ENCODE measurements at places on chromosomes 12 and 14.

GRCh38 chr14:32597771-32598170 is 268.7 kb downstream of the AKAP6 start:
- H3K4me1 ChIP-seq, result peaks cover 9% of the 10 kb centered on the region
- H3K4me3 ChIP-seq, result no peak overlapping the region
- no peaks in the 10 kb centered on the region for H3K36me3 ChIP-seq
- no peak for DNase-seq
- no peaks in the 10 kb centered on the region for H3K27me3 ChIP-seq
- H3K27ac ChIP-seq, result no peak overlapping the region

DNA sequence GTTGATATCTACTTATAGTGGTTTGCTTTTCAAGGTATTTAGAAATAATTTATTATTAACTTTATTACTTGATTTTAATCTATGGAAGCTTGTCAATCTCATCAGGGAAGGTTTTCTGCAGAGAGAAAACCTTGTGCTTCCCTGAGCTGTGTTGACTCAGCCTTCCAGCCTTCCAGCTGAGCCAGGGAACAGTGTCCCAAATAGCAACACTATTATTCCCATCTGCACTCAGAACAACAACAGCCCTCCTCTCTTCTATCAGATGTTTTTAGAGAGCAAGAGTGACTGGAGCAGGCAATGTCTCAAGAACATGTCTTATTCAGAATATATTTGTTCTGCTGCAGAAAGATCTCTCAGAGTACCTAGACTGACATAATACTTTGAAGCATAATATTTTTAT is 389.9 kb upstream of the GARIN6 start:
- H3K27ac ChIP-seq, result no peak overlapping the region
- no peaks in the 10 kb centered on the region for H3K4me1 ChIP-seq
- H3K27me3 ChIP-seq, result no peaks in the 10 kb centered on the region
- no peak overlapping the region for H3K4me3 ChIP-seq

GRCh38 chr12:100234591-100235304 is 32.1 kb downstream of the DEPDC4 start:
- no peak overlapping the region for H3K27ac ChIP-seq
- H3K4me1 ChIP-seq, result no peaks in the 10 kb centered on the region
- no peaks in the 10 kb centered on the region for H3K27me3 ChIP-seq
- no peaks in the 10 kb centered on the region for H3K36me3 ChIP-seq
- H3K4me3 ChIP-seq, result no peak overlapping the region

DNA sequence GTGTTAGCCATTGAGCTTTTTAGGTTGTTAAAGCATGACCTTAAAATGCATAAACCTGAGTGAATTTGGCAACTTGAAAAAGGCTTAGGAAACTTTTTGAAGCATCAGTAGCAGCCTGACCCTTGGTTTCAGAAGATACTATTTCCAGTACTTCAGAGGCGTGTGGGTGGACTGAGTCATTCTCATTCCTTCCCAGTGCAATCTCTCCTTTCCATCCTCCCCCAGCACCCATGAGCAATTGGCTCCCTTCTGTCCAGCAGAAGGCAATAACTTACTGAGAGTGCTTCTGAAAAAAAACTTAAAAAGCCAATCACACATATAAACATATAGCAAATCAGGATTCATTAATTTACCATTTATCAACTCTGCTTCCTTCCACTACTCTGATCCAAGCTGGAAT is 299.3 kb upstream of the STXBP6 start:
- H3K36me3 ChIP-seq, result no peaks in the 10 kb centered on the region
- H3K4me1 ChIP-seq, result no peaks in the 10 kb centered on the region
- no peak for DNase-seq
- no peak overlapping the region for H3K27ac ChIP-seq

- no peaks in the 10 kb centered on the region for H3K4me1 ChIP-seq
- no peak overlapping the region for H3K27ac ChIP-seq
- H3K36me3 ChIP-seq, result no peaks in the 10 kb centered on the region
- no peak overlapping the region for H3K4me3 ChIP-seq
Observed at GRCh38 chr14:54299410-54300363, 97.1 kb upstream of the CDKN3 start.

DNA sequence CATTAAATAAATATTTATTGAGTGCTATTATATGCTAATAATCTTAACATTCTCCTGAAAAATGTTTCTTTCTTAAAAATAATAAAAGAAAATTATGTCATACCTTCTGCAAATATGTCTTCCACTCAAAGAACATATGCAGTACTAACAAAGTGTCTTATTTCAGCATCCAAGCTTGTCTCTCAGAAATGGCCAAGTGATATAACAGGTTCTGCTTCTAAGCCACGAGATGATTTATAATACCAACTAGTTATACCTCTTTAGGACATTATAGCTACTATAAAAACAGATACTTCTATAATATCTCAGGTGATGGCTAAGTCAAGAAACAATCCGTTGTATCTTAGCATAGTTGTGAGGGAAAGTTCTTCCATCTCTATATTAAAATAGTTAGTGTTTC is 128.1 kb upstream of the ARID2 start:
- no peak overlapping the region for H3K4me3 ChIP-seq
- no peak overlapping the region for H3K27ac ChIP-seq
- no peaks in the 10 kb centered on the region for H3K27me3 ChIP-seq
- no peaks in the 10 kb centered on the region for H3K36me3 ChIP-seq
- DNase-seq, result no peak

- H3K27me3 ChIP-seq, result no peaks in the 10 kb centered on the region
- DNase-seq, result no peak
- H3K36me3 ChIP-seq, result no peaks in the 10 kb centered on the region
- H3K4me3 ChIP-seq, result no peak overlapping the region
Observed at GRCh38 chr12:131333621-131334440, 377.1 kb upstream of the SFSWAP start.

DNA sequence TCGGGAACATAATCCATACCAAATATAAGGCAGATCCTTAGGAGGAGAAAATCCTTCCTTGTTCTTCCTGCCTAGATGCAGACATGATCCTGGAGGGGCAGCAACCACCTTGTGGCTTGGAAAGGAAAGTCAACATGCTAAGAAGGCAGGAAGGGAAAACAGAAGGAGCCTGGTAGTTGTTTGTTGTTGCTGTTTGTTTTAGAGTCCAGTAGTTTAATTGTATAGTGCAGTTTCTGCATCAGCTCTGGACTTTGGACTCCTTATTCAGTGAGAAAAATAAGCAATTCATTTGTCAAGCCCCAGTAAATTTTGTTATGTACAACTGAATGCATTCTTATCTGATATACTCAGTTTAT is 45.7 kb upstream of the APPL2 start:
- H3K4me1 ChIP-seq, result no peaks in the 10 kb centered on the region
- H3K36me3 ChIP-seq, result no peaks in the 10 kb centered on the region
- H3K27me3 ChIP-seq, result no peaks in the 10 kb centered on the region
- no peak overlapping the region for H3K27ac ChIP-seq

DNA sequence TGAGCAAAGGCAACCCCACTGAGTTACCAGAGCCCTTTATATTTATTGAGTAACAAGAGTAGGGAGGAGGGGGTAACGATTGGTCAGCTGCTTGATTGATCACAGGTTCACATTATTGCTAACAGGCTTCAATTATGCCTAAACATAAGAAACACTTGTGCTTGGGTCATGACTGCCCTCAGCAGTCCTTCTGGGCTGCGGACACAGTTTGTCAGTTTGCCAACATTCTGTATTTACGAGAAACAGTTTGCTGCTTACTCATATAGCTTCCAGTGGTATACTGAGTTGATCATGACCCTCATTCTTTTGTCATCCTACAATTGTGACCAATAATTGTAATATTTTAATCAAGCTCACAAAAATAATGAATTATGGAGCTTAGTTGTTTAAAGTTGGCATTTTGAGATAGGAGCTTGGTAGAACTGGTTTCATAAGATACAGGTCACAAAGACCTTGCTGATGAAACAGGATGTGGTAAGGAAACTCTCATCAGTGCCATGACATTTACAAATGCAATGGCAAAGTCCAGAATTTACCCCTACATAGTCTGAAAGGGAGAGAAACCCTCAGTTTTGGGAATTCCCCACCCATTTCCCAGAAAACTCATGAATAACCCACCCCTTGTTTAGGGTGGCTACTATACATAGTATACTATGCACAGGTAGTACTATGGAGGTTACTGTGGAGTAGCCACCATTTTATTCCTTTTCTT is 1421.0 kb upstream of the FLRT2 start:
- H3K27me3 ChIP-seq, result no peaks in the 10 kb centered on the region
- H3K4me1 ChIP-seq, result no peaks in the 10 kb centered on the region
- no peaks in the 10 kb centered on the region for H3K36me3 ChIP-seq
- no peak for DNase-seq
- H3K27ac ChIP-seq, result no peak overlapping the region

DNA sequence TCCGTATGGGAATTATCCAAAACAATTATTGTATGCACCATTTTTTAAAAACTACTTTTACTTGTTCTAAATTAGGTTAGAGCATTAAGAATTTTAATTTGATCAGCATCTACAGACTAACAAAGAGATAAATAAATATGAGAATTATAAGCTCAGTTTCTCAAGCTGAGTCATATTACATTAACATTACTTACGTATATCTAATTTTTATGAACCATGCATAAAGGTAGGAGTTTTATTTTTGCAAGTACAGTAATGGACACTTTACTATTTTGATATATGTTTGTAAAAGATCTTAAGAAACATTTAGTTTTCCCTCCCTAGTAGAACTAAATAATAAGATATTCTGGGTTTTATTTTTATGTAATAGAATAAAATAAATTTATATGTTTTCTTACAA is 410.1 kb downstream of the TMEM117 start:
- no peaks in the 10 kb centered on the region for H3K27me3 ChIP-seq
- no peak overlapping the region for H3K27ac ChIP-seq
- DNase-seq, result no peak
- no peaks in the 10 kb centered on the region for H3K36me3 ChIP-seq
- no peaks in the 10 kb centered on the region for H3K4me1 ChIP-seq

DNA sequence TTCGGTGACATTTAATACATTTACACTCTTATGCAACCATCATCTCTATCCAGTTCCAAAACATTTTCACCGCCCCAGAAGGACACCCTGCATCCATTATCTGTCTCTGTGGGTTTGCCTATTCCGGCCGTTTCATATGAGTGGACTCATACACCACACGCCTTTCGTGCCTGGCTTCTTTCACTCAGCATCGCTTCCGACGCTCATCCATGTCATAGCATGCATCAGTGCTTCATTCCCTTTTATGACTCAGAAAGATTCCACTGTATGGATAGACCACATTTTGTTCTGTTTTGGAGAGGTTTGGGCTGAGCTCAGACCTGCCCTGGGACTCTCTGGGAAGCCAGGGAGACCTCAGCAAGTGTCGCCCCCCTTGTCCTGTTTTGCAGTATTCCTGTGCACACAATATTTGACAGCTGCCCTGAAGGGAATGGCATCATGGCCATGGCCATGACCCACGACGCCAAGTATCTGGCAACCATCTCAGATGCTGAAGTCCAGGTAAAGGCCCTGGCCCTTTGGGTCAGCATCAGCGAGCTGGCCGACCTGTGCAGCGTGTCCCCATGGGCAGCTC is 23.8 kb downstream of the CFAP251 start:
- no peaks in the 10 kb centered on the region for H3K36me3 ChIP-seq
- H3K4me1 ChIP-seq, result no peaks in the 10 kb centered on the region
- no peaks in the 10 kb centered on the region for H3K27me3 ChIP-seq
- no peak overlapping the region for H3K4me3 ChIP-seq
- no peak for DNase-seq
- H3K27ac ChIP-seq, result no peak overlapping the region

GRCh38 chr14:80383223-80383622 is 171.9 kb upstream of the DIO2 start:
- no peak overlapping the region for H3K4me3 ChIP-seq
- H3K4me1 ChIP-seq, result peaks cover 10% of the 10 kb centered on the region

DNA sequence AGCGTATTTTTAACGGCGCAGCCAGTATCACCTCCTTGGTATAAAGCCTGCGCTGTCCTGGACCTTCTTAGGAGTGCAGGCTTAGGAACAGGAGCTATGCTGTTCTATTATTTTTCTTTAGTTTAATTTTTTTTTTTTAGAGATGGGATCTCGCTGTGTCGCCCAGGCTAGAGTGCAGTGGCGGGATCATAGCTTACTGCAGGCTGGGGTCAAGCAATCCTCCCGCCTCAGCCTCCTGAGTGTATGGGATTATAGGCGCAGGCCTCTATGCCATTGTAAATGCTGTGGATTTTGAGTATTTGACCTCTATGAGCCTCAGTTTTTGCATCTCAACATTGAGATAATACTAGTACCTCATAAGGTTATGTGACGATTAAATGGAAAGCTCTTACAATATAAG is 4.1 kb downstream of the OR10AD1 start:
- H3K27ac ChIP-seq, result no peak overlapping the region
- H3K27me3 ChIP-seq, result 0 out of 2 replicates have a peak, but pooled peaks cover 3% of the 10 kb centered on the region
- DNase-seq, result no peak
- H3K36me3 ChIP-seq, result no peaks in the 10 kb centered on the region
- H3K4me1 ChIP-seq, result no peaks in the 10 kb centered on the region

GRCh38 chr12:4900327-4900726 is 9.4 kb upstream of the KCNA1 start:
- no peaks in the 10 kb centered on the region for H3K4me1 ChIP-seq
- H3K4me3 ChIP-seq, result no peak overlapping the region
- H3K36me3 ChIP-seq, result no peaks in the 10 kb centered on the region
- peaks cover 3% of the 10 kb centered on the region for H3K27me3 ChIP-seq
- no peak overlapping the region for H3K27ac ChIP-seq

DNA sequence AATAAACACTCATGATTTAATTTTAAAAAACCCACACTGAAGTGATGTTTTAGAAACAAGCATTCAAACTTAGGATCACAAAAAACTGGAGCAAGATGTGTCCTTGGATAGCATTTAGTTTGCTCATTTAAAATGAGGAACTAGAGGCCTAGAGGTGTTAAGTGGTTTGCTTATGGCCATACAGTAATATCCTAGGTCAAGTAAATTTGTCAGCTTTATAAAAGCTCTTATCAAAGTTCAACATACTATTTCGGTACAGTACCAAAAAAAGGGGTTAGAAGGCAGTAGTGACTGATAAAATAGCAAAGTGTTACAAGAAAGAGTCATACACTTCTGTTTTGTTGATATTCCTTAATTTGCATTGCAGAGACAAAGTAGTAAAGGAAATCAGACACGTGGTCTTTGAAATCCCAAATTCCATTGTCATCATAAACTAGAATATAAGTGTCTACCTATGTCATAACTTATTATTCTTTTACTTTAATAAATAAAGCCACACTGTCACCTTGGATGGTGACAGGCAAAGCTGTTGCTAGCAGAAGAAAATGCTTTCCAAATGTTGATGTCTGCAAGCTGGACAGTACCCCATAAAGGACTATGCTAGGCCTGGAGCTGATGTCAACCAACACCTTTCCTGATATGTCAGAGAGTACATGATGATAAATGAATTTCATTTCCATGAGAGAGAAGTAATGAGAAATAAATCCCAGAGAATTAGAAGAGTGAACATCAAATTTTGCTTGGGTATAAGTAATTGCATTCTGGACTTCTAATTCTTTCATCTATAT is 17.6 kb upstream of the SRP54 start:
- no peak for DNase-seq
- H3K4me3 ChIP-seq, result no peak overlapping the region
- H3K27ac ChIP-seq, result no peak overlapping the region
- peaks cover 7% of the 10 kb centered on the region for H3K36me3 ChIP-seq
- no peaks in the 10 kb centered on the region for H3K27me3 ChIP-seq
- no peaks in the 10 kb centered on the region for H3K4me1 ChIP-seq

DNA sequence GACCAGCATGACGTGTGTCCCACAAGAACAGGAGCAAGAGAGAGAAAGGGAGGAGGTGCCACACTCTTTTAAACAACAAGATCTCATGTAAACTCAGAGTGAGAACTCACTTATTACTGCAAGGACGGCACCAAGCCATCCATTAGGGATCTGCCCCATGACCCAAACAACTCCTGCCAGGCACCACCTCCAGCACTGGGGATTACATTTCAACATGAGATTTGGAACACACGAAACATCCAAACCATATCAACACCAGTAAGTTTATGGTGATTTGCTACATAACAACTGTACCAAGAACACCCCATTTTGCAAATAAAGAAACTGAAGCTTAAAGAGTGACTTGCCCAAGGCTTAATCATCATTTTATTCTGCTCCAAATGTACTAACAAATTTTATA is 23.7 kb upstream of the OR6J1 start:
- no peaks in the 10 kb centered on the region for H3K36me3 ChIP-seq
- DNase-seq, result no peak
- H3K27me3 ChIP-seq, result no peaks in the 10 kb centered on the region
- no peak overlapping the region for H3K4me3 ChIP-seq
